ENCODE measurements at places on chromosomes 7 and 10.

GRCh38 chr10:1174022-1174421, 117.8 kb downstream of the WDR37 start:
- DNase-seq = no peak

- DNase-seq = no peak
Observed at GRCh38 chr7:55258631-55259030, 106.5 kb upstream of the LANCL2 start.

GRCh38 chr10:51488766-51489408, 210.5 kb downstream of the CSTF2T start:
- DNase-seq = no peak

GRCh38 chr7:107253599-107253998, 84.8 kb downstream of the HBP1 start:
- no peak for DNase-seq

DNA sequence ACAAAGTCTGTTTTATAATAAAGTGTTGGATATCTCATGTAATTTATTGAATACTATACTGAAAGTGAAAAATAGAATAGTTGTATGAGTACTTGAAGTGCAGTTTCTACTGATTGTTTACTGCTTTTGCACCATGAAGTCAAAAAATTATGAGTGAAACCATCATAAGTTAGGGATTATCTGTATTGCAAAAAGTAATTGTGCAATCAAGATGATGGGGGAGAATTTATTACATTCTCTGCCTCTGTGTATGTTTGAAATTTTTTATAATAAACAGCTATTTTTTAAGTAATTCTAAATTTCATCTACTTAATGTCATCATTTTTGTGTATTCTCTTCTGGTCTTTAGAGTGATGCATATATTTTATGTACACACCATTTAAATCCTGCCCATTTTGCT, 47.2 kb upstream of the TMEM273 start:
- DNase-seq = no peak

Measured in DMS 273 treated with DMSO at 0.1 percent for 48 hours (cell line).